Esophagus squamous epithelium (tissue), 5 donors: ENCODE measurements at places on chromosomes 6 and 20.

- no peak for DNase-seq
These were observed 1279.5 kb upstream of the CITED2 start for GRCh38 chr6:140653972-140654371.

- no peak for DNase-seq
These were observed 10.0 kb upstream of the BLOC1S5 start for GRCh38 chr6:8074213-8074612.

GRCh38 chr6:10402648-10403311, 12.1 kb downstream of the TFAP2A start:
- DNase-seq, result no peak

DNA sequence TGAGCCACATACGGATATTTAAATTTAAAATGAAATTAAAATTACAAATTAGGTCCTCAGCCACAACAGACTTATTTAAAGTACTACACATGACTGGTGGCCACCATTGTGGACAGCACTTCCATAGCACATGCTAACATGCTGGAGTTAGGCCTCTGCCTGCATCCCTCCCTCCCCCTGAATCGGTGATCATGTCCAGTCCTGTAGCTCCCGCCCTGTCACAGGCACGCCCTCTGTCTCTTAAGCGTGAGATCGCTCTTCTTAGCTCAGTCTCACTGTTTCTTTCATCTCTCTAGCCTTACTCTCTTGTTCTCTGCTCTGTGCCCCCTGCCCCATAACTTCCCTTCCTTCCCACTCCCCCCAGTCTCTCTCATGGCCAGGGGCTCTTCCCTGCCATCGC, 28.9 kb downstream of the ELMO2 start:
- DNase-seq, result no peak

DNA sequence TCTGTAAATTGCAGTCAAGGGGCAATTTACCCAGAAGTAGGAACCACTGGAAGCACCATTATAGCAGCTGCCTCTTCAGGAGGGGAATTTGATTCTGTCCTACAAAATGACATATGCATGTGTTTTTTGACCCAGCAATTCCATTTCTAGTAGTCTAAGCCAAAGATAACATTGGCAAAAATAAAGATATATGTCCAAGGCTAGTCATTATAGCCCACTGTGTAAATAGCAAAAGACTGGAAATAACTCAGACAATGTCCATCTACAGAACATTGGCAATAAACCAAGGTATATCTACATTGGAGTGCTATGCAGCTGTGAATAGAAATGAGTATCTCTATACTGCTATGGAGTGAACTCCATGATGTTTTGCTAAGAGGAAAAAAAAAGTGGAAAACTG, 12.5 kb upstream of the PANK2 start:
- DNase-seq, result no peak

- DNase-seq, result no peak
These were observed 143.6 kb upstream of the TMEM170B start for GRCh38 chr6:11393713-11394627.

DNA sequence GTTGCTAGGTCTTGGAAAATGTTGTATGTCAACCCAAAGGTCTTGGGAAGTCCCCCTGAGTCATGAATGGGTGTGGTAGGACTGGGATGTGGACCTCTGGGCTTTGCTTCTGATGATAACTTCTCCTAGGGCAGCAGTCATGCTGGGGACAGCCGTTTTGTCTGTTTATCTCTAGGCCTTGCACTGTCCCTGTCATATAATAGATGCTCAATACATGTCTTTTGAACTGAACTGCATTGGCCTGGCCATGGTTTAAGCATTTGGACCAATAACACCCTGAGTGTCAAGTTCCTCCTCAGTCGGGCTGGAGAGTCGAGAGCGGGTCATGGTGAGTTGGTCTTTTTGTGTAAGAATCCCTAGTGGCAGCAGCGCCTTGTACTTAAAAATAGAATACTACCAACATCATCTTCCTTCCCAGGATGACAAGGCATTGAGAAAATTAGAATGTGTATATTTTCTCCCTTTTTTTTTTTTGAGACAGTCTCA, 43.1 kb downstream of the E2F3 start:
- DNase-seq, result no peak

DNA sequence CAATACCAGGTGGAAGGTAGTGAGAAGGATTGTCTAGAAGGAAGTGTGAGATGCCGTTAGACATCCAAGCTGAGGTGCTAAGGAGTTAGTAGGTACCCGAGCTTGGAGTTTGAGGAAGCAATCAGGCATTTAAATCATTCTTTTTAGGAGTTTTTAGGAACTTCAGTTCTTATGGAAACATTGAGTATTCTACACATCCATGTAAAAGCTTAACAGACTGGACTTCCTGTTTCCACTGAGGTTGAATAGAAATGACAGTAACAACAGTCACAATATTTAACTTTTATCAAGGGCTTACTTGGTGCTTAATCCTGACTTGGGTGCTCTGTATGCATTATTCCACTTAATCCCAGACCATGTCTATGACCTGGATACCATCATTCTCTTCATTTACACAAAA, 136.4 kb downstream of the UST start:
- DNase-seq, result no peak

DNA sequence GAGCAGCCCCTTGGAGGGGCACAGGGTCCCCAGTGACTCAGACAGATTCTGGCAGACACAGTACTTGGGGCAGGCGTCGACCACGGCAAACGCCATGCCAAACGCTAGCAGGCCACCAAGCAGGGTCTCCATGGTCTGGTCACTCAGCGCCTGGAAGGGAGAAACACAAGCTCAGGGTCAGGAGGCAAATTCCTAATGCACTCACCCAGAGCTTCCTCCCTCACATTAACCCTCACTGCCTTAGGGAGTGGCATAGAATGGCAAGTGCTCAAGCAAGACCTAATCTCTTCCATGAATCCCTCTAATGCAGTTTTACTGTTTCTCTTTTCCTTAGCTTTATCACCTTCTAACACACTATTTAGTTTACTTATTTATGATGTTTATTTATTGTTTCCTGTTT, 154.2 kb downstream of the LRFN2 start:
- DNase-seq, result no peak

DNA sequence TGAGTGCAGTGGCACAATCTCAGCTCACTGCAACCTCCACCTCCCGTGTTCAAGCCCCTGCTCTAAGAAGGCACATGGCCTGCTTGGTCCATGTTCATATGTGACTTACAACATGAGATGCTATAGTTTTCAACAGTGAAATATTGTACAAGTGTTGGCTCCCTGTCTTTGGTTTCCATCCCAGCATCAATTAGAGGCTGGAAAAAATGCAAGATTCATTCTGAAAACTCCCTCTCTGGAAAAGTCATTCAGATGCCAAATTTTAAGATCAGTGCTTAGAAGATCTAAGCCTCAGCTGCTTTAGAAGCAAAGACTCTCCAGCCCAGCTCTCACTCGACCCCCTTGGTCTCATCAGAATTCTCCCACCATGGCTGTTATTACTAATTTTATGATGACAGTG, 398.9 kb downstream of the KIF16B start:
- DNase-seq, result no peak

DNA sequence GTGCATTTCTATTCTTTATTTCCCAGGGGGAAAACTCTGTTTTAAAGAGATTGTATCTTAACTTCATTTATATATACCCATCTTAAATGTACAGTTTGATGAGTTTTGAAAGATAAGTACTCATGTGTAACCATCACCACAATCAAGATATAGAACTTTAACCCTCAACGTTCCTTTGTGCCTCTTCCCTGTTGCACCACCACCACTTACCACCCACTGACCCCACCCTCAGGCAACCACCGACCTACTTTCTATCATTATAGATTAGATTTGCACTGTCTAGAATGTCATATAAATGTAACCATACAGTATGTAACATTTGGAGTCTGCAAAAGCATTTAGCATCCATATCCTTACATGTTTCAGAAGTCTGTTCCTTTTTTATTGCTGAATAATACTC, 121.0 kb downstream of the RTN4IP1 start:
- no peak for DNase-seq

DNA sequence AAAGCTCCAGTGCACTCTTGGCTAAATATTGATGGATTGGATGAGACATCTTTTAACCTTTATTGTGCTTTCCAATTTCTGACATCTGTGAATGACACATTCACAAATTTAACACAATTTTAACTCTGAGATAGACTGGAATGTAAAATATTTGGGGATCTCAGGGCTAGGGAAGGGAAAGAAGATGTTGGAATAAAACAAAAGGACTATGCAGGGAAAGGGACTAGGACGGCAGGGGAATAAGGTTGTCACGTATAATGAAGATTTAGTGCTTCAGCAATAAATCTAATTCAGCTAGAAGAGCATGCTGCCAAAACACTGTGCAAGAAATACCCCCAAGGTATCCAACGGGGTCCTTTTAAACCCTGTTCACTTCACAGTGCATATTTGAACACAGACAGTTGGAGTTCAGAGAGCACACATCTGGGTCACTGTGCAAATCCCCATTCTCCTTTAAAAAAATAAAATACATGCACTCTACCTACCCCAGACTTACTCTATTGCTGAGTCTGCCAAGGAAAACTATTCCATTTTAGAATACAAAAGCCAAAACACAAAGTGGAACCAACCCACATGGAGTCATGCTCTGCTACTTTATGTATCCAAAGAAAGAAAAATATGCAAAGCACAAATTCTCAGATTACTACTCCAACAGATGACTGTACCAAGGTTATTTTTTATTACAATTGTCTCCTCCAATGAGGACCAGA, 151.0 kb upstream of the RSPO3 start:
- no peak for DNase-seq

DNA sequence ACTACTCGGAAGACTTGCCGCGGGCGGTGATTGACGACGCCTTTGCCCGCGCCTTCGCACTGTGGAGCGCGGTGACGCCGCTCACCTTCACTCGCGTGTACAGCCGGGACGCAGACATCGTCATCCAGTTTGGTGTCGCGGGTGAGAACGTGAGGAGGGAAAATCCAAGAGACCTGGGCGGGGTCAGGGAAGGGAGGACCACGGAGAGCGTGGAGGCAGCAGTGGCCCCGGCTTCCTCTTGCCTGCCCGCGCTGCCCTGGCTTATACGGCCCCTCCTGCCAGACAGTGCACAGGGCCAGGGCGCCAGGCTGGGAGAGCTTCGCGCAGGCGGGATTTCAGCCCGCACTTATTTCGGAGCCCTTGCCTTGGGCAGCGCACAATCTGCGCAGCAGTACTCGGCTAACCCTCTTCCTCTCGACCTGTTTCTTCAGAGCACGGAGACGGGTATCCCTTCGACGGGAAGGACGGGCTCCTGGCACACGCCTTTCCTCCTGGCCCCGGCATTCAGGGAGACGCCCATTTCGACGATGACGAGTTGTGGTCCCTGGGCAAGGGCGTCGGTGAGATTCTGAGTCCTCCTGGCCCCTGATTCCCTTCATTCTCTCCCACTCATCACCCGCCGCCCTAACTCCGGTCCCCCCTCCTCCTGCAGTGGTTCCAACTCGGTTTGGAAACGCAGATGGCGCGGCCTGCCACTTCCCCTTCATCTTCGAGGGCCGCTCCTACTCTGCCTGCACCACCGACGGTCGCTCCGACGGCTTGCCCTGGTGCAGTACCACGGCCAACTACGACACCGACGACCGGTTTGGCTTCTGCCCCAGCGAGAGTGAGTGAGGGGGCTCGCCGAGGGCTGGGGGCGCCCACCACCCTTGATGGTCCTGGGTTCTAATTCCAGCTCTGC, 2.0 kb downstream of the MMP9 start:
- DNase-seq, result no peak

DNA sequence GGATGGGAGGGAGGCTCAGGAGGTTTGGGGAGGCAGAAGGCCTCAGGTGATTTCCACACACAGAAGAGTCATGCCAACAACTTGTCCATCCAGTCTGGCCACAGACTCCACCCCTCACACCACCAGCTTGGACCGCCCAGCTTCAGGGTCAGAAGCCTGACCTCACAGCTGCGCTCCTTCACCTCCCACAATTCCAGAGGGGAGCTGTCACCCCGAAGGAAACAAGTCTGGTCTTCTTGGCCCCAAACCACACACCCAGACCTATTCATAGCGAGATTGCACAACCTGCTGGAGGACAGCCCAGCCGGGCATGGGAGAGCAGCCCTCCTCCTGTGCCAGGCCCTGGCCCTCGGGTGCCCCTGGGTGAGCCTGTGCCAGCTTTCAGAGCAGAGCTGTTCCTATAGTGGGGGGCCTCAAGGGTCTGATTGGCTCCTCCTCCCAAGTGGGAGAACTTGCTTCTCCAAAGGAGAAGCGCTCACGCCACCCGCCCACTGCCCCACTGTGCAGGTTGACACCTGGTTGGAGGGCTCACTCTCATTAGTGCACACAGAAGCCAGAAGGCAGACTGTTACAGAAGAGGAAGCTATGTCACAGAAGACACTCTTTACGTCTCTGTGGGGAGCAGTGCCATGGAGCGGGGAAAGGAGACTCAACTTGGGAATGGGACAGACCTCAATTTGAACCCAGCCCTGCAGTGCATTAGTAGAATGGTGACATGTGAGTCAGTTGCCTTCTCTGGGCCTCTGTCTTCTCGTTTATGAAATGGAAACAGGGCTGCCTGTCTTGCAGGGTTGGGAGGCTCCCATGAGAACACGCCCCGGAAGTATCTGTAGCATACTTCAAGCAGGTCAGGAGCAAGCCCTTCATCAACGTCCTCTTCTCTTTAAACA, 128.8 kb downstream of the FOXO3 start:
- DNase-seq, result no peak

- DNase-seq, result no peak
These were observed 295.5 kb upstream of the HS3ST5 start for GRCh38 chr6:114638341-114638740.

DNA sequence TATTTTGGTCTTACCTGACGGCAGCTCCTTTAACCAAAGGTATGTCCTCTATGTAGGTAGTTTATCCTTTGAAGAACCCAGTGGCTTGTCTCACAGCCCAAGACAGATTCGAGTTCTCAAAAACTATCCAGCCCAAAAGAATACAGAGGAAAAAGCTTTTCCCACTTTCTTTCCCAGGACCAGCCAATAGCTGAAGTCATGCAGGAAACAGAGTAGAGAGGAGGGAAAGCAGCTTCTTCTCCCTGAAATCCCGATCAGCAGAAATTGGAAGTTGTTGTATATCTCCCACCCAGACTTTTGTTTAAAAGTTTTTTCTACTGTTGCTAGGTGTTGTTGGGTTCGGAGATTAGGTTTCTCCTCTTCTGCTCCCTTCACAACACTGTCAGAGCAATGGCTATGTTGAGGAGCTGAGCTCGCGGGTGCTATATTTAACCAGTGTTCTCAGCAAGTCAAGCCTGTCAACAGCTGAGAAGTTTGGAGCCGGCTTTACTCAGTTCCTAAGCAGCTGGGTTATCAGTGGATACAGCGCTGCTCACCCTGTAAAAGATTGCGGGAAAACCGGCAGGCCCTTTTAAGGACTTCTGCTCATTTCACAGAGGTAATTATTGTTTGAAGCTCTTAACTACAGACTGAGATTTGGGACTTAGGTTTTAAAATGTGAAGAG, at the start of gene FILIP1:
FILIP1 (minus strand) TSS at position 401 of the 665 bp plus-strand sequence. CDS start 78,828 bp downstream, outside the sequence.
- DNase-seq, result no peak

DNA sequence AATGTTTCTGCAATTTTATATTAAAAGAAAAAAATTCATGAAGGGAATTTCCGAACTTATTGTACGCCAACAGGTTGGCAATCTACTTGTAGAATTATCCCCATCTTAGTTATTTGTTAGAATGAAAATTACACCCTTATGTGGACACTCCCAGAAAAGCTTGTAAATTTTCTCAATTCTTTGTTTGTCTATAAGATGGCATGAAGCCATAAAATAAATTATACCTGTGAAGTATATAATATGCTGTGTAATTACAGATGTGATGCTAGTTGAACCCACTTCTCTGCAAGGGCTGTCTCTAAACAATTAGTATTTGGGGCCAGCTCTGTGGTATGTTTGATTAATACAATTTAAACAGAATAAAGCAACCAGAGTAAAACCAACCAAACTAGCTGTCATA, 52.1 kb upstream of the DSP start:
- DNase-seq, result no peak

GRCh38 chr6:16903470-16903869, 142.2 kb upstream of the ATXN1 start:
- no peak for DNase-seq

- DNase-seq, result no peak
These were observed 22.0 kb downstream of the ACSS1 start for GRCh38 chr20:25035921-25036320.
